ENCODE measurements at places on chromosomes 2 and 18.

- no peak for DNase-seq
Observed at GRCh38 chr2:67565262-67565661, 168.1 kb downstream of the ETAA1 start.

DNA sequence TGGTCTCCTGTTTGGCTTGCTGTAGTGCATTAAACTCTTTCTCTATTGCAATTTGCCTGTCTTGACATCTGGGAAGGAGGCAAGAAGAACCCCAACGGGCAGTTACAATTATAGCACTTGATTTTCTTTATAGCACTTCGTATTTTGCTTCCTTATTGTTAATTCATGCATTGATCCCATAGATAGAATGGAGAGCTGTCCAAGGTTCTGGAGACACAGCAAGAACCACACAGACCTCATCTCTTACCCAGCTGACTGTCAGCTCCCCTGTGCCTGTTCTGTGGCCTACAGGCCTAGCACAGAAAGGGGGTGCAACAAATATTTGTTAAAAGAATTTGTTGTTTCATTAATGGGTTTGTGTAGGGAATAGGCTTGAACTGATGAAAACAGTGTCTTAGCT is 194.3 kb downstream of the GALNT1 start:
- DNase-seq: no peak

DNA sequence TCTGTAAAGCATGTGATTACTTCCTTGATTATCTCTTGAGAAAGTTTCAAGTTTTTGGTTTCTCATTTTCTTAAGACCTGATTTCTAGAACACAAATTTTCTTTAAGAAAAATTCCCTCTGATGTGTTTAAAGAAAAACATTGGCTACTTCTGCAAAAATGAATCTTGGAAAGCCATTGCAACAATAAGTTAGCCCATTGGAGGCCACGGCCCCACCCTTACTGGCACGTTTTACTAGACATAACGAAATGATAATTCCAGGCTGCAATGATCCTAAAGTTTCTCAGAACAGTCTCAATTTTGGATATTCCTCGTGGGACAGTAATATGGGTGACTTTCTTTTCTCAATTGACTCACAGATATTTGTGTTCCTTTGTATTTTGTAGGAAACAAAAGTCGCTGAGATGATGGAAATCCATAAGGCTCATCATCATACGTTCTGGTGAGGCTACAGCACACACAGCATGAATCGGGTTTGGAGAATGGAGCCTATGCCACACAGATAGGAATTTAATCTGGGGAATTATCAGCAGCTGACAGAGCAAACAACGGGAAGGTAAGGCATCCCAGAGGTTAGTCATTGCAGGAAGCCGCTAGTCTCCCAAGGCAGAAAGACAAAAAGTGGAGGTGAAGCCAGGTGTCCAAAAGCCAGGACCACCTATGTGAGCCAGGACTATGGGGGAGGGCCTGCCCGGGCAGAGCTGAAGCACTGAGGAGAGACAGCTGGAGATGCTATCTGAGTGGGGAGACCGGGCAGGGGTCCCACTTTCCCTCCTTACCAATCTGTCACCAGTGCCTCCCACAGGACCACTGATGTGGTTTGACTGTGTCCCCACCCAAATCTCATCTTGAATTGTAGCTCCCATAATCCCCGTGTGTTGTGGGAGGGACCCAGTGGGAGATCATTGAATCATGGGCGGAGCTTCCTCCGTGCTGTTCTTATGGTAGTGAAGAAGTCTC is 35.9 kb downstream of the SOWAHC start:
- DNase-seq: no peak

DNA sequence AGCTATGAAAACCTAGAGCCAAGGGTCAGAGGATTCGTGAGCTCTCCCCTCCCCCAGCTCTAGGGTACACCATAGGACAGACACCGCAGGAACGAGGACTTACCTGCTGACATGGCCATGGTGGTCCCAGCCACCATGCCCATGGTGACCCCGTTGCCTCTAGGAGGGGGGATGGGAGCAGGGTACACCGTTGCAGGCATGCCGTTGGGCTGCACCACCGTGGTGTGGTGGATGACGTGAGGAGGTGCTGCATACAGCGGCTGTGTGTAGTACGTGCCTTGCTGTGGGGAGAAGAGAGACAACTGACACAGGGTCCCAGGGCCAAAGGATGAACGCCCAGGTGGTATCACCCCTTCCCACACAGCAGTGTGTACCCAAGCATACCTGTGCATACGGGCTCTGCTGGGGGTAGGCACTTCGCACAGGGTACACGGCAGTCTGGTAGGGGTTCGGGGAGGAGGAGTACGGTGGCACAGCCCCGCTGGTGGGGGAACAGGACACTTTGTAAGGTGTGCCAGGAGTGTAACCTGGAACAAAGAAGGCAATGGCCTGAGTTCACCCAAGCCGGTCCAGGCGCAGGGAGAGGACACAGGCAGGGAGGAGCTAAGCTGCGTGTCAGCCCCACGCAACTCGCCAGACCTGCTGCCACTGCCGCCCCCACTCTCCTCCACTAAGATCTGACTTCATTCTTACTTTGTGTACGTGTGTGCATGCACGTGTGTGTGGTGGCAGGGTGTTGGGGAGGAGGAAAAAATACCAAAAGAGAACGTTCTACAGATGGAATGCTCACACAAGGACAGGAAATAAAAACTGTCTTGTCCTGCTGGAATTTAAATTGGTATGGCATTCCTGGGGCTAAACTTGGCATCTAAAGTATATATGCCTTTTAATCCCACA is 37.8 kb downstream of the FAM168B start:
- no peak for DNase-seq

- no peak for DNase-seq
Observed at GRCh38 chr2:126889071-126889470, 9.6 kb upstream of the TEX51 start.

DNA sequence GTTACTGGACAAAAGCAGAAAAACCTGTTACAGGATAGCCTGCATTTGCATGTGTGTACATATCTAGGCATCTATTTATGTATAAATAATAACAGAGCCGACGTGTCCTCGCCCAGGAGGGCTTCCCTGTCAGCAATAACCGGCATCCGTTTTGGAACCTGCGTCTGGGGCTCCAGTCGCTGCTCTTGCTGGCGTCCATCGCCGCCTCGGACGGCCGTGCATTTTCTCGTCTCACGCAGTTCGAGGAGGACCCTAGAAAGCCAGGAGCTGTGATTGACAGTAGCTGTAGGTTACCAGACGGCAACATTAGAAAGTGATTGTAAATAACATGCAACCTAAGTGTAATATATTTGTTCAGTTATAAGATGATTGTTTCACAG is 132.6 kb downstream of the NFATC1 start:
- no peak for DNase-seq

- no peak for DNase-seq
Observed at GRCh38 chr2:149132339-149132738, 93.8 kb downstream of the LYPD6B start.

DNA sequence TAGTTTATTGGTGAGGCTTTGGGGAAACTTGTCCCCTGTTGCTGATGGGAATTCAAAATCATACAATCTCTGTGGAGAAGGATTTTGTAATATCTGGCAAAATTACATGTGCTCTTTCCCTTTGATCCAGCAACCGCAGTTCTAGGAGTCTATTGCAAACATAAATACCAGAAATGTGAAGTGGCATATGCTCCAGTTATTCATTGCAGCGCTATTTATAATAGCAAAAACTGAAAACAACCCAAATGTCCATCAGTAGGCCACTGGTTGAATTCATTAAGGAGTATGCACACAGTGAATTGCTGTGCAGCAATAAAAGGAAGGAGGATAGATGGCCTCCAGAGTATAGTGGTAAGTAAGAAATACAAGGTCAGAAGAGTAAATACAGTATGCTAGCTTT is 76.5 kb downstream of the HNRNPLL start:
- no peak for DNase-seq
